ENCODE measurements at places on chromosomes 6 and 20.

DNA sequence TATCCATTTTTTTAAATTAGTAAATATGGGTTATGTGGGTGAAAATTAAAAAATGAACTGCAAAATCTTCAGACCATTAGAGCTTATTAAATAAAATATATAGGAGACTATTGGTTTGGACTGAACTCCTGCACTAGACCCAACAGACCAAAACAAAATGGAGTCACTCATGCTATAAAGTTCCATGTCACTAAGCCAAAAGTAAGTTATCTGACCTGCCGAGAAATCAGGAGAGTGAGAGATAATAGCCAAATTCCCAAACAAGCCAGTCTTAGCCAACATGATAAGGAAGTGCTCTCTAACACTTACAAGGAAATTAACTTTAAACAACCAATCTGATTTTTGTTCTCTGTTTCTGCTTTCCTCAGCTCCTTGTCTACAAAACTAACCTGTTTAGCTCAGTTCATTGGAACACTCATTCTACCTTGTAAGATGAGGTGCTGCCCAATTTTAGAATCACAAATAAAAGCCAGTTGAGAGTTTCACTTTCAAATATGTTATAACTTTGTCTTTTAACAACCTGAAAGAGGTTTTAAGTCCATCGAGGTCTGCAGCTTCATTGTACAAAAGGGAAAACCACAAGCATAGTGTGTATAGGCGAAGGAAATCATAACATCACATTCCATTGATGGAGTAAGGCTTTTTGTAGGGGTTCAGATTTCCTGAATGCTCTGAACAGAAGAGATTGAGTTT is 220.5 kb downstream of the TENT5A start:
- DNase-seq: no peak

- DNase-seq: no peak
Measured at GRCh38 chr6:100426241-100426640, 38.5 kb downstream of the SIM1 start.

DNA sequence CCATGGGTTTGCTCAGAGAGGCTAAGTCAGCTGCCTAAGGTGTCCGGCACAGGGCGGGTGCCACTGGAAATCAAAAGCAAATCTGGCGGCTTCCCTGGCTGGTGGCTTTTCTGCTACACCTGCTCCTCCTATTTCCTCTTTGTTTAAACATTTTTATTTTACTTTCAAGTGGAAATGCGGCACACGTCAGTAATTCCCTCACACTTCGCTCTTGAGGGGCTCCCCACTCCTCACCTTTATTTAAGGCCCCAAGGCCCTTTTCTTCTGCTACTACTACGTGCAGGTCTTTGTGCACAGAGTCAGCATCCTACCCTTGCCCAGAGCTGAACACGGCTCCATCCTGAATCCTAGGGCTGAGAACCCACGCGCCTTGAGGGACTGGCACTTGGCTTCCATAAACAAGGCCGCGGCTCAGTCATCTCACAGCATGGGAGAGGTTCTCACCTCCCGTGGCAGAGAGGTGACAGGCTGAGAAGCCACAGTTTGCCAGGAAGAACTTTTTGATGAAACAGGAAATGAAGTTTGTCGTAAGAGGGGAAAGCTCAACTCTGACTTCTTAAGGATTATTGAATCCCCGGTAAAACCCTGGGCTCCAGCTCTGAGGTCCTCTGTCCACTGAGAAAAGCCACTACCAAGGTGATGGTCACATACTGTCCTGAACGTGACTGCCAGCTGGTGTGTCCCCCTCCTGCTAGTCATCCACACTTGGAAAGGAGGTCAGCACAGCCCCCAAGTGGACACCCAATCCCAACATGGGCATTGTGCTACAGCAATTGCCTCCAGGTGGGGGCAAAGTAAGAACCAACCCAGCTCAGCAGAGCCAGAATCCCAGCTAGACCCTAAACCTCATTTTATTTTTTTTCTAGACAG is 48.0 kb downstream of the NFATC2 start:
- no peak for DNase-seq

DNA sequence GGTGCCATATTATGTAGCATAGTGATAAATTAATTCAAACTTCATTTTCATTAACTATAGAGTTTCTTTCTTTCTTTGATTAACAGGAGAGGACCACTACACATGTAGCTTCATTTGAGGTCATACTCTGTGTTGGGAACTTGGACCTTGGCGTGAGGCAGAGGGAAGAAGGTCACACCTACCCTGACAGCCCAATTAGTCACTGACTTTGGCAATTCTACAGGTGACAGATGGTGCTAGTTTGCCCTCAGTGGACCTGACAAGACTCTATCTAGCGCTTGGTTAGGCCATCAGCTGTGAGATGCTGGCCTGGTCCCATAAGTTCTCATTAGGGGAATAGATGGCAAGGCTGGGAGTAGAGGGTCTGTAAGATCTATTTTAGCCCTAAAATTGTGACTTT is 14.2 kb downstream of the SLX4IP start:
- no peak for DNase-seq

GRCh38 chr6:122623279-122623678 is 13.1 kb downstream of the PKIB start:
- no peak for DNase-seq

GRCh38 chr6:140105241-140105640 is 730.8 kb upstream of the CITED2 start:
- DNase-seq: no peak

- no peak for DNase-seq
Measured at GRCh38 chr6:149483334-149483725, 1.5 kb downstream of the ZC3H12D start.

GRCh38 chr6:100665041-100665380 is 200.3 kb upstream of the SIM1 start:
- DNase-seq: no peak

DNA sequence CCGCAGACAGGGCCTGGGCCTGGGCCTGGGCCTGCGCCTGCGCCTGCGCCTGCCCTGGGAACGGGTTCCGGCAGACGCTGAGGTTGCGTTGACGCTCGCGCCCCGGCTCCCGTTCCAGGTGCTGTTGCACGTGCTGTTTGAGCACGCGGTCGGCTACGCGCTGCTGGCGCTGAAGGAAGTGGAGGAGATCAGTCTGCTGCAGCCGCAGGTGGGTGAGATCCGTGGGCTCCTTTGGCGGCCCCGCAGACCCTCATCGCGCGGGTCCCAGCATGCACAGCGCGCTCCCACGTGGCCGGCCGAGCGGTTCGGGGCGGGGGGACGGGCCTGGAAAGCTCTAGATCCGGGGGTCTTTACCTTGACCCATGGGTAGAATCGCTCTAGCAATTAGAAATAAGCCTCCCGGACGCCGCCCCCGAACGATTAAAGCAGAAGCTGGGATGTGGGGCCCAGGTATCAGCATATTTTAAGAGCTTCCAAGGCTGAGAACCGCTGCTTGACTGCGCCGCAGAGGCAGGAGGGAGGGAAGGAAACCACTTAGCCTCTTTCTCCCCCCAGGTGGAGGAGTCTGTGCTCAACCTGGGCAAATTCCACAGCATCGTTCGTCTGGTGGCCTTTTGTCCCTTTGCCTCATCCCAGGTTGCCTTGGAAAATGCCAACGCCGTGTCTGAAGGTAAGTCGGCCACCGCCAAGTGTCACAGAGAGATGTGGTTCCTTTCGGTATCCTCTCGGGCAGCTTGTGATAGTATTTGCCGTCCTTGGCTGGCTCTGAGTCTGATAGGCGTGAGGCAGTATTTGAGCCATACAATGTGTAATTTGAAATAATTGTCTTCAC is 508 bp downstream of the NOP56 start:
- DNase-seq: no peak

GRCh38 chr20:62219101-62219991 is 732 bp downstream of the HRH3 start:
- DNase-seq: no peak

Measured in fibroblast of skin of left quadriceps (primary cell).